Activated naive CD8-positive, alpha-beta T cell treated with anti-CD3 and anti-CD28 coated beads, Interleukin-2, amount 10 ng/mL, durations not matched to agents 7 days and 5 days (primary cell): ENCODE measurements at places on chromosomes 11 and 22. TPM values are rescaled to one million over a fixed set of nuclear protein-coding genes. Genes with fewer than 3 reads are reported as not detected.
A peak's percentile ranks its signal among the peaks of the same experiment; 100 is the strongest.

DNA sequence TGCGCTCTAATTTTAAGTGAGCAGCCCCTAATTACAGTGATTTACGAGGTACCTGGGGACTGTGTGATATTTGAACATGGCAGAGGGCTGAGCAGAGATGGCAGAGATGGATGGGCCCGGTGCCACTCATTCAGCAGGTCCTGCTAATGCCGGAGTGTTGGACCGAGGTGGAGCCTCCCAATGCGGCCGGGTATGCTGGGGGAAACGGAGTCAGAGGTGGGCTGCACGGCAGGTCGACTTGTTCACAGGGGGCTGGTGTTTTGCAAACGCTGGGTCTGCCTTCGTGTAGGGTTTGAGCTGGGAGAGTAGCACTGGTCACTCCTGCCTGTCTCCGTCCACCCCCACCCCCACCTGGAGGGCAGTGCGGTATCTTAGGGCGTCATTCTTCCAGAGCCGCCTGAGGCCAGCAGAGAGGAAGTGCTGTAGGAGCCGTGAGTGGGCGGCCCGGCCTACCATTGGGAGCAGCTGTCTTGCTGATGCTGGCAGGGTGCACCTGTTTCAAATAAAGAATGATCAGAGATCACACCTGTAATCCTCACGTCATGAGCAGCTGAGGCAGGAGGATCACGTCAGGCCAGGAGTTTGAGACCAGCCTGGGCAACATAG, 122.6 kb downstream of the IGLL1 start:
- DNase-seq, result no peak

DNA sequence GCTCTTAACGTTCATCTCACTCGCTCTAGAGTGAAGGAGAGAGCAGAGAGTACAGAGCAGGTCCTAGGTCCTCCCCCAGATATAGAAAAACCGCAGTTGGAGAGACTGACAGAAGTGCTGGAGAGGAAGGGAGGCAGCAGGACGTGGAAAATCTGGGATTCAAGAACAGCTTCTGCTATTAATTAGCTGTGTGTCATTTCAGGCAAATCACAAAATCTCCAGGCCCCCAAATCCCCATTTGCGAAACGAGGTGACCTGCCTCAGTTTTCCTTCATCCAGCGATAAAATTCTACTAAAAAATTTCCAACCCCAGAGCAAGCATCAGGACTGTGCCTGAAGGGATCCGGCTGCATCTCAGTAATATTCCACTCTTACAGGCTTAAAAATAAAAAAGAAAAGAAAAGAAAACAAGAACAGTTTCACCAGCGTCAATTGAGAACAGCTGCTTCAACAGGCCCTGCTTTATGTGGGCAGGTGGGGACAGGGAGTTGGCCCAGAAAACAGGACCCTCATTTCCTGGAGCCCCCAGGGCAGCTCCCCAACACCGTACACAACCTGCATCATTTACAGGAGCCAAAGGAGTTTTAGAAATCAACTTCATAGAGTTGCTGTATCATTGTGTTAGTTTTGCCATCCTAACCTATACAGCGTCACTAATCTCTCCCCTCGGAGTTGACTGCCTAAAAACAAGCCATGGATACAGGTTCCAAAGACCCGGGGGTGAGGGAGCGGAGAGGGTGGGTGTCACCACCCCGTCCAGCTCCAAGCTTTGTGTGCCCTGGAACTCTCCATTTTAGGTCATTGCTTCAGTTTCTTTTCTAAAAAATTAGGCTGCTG, 2.3 kb upstream of the MALAT1 start:
- no peak for DNase-seq

C11orf87 gene
- not detected for total RNA-seq

ZNF214 gene
- not detected for total RNA-seq

MS4A4E gene
- not detected for total RNA-seq

DNA sequence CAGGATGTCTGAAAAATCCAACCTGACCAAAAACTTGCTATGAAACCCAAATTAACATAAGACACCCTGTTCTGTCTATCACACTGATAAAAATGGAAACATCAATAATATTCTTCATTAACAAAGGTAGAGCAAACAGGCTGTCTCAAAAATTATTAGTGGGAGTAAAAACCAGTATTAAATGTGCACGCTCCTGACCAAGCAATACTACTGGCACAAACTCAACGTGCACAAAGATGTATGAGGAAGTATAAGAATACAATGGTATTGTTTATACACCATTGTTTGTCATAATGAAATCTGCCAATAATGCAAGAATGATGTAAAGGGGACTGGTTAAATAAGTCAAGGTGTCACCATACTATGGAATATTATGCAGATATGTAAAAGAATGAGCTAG, 288.5 kb downstream of the MN1 start:
- no peak for DNase-seq

NDUFS8 gene
- 117 TPM for total RNA-seq

SIK3 gene
- 44.7 TPM for total RNA-seq

- no peak for DNase-seq
Observed at GRCh38 chr11:74608431-74608830, 16.0 kb downstream of the POLD3 start.

ROBO4 gene
- not detected for total RNA-seq

ATG16L2 gene
- total RNA-seq, result 163 TPM

SLCO2B1 gene
- total RNA-seq, result 2.6 TPM

PIM3 gene
- total RNA-seq, result 48.5 TPM

DNA sequence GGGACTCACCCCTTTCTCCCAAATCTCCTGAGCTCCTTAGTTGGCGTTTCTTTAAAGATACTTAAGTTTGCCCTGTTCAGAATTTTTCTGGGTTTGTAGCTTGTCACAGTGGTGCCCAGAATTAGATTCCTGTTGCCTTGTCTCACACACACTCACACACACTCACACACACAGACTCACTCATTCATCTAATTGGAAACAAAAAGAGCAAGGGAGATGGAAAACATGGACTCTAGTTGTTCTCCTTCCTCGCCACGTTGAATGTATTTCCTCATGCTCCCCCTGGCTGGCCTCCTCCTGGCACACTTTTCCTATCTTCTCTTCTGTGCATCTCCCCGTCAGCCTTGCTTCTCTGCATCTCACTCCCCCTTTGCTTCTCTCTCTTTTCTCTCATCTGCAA, 752.3 kb downstream of the NTM start:
- DNase-seq, result no peak

DNA sequence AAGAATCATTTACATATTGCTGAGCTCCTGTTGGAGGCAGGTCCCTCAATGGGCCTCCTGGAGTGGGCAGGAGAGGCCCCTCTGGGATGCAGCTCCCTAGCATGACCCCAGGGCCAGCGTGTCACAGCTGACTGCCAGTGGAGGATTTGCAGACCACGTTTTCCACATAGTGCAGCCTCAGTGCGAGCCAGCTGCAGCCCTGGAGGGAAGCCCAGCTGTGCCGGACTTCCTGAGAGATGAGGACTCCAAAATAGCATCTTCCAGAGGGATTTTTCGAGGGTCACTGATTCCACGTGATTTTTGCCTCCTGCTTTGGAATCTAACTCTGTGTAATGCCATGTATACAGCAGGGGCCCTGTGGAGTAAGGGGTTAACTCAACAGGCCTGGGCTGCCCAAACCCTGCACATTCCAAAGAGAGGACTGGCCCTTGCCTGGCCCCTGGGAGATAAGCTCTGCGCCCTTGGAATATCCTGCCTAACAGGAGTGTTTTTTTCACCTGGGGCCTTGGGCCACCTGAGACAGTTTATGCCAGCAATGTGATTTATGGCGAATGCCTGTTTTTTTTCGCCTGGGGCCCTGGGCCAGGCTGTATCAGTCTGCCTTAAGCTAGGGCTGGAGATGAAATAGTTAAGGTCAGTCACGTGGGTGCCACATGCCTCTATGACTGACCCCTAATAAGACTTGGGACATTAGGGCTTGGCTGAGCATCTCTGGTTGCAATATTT, 47.4 kb downstream of the RPS6KA4 start:
- DNase-seq, result no peak

GRCh38 chr22:38397189-38398085, 57.6 kb downstream of the KCNJ4 start:
- DNase-seq, result peak; percentile 45

GRCh38 chr22:17229991-17230630, 10.9 kb upstream of the ADA2 start:
- DNase-seq, result no peak

GRCh38 chr22:28034760-28035401, 115.8 kb upstream of the PITPNB start:
- DNase-seq, result no peak

CAPN5 gene
- 2.8 TPM for total RNA-seq
